ENCODE measurements at places on chromosomes 6 and 20. TPM values are rescaled to one million over a fixed set of nuclear protein-coding genes. Genes with fewer than 3 reads are reported as not detected.

- DNase-seq, result no peak
Observed at GRCh38 chr6:122740936-122741335, 38.6 kb upstream of the FABP7 start.

GRCh38 chr6:55875400-55875799 lies at the start of gene BMP5:
BMP5 (minus strand) TSS chr6:55875590; CDS start chr6:55874865, 725 bp downstream.
- DNase-seq, result no peak

DNA sequence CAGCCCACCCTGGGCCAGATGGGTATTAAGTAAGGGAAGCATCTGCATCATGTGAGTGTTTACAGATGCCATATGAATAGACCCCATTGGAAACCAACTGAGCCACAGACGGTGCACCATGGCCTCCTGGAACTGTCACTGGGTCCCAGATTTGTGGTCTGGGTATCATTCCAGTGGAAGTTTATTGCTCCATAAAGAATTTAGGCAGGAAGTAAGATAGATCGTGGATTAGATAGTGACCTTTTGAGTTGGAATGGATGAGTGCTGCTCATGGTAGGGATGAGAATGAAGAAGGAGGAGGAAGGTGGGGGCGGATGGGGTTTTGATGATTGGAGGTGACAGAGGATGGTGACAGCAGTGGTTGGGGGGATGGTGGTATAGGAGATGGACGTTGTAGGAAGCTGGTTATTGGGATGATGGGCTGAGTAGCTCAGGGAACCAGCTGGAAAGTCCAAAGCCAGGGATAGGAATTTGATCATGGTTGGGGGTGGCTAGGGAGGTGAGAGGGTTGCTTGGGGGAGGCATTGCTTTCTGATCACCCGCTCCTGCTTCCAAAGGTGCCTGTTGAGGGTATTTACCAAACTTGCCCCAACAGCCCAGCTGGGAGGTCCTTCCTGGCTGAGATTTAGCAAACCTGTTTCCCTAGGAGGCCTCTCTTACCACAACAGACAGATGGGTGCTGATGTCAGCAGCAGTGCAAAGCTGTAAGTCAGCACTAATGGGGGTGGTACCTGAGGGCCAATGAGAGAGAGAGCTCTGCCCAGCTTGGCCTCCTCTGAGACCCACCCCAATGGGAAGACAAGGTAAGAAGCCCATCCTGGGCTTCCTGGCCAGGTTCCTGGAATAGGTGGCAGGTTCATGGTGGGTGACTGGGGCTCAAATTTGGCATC lies 78.0 kb downstream of the VEGFA start:
- no peak for DNase-seq

Gene VAPB
- total RNA-seq, result 53.3 TPM

Gene BEND6
- 10.9 TPM for total RNA-seq

DNA sequence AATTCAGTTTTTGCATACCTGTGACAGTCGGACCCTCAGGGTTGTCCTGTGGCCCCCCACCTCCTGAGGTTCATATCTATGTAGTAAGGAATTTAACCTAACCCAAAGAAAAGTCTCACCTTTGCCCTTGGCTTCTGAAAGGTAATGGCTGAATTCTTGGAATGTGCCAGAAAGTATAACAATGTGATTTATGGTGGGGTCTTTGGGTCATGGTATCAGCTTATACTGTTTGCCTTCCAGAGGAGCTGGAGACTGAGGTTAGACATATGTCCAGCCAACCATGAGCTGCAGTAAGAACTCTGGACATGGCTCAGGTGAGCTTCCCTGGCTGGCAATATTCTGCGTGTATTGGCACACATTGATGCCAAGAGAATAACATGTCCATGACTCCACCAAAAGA lies 26.9 kb downstream of the DDX43 start:
- no peak for DNase-seq

DNA sequence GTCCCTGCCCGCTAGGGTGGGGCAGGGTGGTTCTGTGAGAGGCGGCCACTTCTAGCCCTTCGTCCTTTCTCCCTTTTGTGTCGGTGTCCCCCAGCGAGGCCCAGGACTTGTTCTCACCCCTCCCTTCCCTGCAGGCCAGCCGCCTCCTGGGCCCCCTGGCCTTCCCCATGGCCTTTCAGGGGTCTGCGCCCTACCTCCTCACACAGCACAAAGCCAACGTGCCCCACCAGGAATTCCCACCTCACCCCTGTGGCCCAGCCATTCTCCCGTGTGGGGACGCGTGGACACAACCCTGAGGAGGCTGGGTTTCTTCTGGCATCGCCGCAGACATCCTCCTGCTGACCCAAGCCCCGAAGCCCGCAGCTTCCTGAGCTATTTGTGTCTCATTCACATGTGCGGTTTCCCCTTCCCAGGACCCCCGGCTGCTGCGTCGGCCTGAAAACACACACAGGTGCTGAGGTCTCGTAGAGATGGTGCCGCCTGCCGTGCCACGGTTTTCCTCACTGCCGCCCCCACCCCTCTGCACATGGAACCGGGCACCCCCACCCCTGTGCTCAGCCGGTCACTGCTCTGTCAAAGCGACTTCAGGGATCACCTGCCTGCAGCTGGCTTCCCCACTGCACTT lies 375.8 kb downstream of the CDH4 start:
- no peak for DNase-seq

DNA sequence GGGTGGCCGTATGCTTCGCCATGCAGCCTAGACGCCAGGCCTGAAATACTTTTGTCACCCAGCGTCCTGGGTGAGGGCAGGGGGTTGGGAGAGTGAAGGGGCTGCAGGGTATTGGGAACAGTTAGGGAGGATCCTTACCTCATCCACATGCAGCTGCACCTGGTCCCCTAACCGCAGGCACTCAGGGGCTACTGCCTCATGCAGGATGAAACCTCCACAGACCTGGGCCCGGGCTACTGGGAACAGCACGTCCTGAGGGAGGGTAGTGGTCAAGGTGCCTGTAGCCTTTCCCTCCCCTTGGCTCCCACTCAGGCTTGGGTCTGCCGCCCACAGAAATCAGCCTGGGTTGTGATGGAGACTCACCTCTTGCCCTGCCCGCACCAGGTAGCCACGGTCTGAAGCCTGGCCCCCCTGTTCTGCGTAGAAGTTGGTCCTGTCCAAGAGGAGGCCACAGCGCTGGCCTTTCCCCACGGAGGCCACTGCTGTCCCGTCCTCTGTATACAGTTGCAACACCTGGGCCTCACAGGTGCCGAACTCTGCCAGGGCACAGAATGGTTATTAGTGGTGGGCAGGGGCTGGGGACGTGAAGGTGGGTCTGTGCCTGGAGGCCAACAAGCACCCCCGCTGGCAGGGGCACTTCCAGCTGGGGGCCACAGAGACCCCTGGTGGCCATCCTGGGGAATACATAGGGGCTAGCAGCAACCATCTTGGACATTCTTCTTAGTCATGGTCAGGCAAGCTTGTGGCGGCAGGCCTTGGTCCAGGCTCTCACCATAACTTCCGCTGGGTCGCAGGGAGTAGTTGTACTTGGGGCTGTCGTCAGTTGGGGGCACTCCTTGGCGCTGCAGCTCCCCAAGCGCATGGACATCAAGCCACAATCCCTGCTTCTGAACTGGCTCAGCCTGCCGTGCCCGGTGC lies 8.6 kb downstream of the AARS2 start:
- DNase-seq, result no peak

GRCh38 chr6:120675886-120676285 lies 658.4 kb downstream of the TBC1D32 start:
- DNase-seq, result no peak

DNA sequence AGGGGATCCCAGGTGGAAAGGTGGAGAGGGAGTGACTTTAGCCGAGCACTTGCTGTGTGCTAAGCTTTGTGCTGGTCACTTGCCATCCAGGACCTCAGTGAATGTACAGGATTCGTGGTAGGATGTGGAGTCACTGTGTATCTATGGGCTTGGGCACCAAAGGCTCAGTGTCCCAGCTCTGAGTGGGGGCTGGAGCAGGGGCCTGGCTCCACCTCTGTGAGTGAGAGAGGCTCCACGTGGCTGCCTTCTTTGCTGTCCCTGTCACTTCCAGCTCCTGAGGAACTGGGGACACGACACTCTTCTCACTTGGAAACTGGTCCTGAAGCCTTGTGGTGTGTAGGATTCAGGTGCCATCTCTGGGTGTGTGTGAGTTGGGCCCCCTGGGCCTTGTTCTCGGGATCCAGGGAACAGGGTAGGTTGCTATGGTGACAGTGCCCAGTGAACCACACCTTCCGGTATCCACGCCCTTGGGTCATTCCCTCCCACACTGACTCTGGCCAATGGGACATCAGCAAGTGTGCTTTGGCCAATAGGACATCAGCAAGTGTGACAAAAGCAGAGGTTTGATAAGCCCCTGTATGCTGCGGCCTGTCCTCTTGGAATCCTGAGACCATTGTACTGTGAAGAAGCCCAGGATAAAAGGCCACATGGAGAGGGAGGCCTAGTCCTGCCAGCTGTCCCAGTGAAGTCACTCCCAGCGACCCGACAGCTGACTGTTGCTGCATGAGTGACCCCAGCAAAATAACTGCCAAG lies 87.7 kb downstream of the CDH22 start:
- DNase-seq, result no peak

Gene TBXT
- total RNA-seq, result not detected

Gene TTPAL
- 16.5 TPM for total RNA-seq
